NCI-H2029 treated with DMSO at 0.1 percent for 48 hours (cell line): ENCODE measurements at places on chromosomes 12 and 14.

DNA sequence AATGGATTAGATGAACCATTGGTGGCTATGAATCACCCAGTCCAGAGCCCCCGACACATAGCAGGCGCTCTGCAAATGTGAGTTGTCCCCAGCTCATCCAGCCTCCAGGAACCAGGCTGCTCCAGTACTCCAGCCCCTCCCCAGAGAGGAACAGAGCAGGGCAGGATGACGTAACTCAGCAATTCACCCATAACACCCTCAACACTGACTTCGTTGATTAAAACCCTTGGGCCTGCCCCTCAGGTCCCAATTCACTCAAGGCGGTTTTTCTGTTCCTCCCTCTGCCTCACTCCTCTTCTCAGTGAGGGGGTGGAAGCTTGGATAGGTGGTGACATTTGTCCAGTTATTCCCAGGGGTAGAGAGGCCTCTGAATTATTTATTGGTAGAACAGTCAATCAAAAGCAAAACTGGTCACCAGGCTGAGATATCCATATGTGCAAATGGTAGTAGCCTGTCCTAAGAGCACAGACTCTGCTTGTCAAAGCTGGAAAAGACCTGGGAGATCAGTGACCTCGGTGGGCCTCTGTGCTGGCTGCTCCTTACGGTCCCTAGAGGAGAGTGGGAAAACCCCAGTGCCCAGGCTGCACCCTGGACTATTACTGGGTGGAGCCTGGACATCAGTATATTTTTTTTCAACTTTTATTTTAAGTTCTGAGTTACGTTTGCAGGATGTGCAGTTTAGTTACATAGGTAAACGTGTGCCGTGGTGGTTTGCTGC is 97.0 kb downstream of the CMKLR1 start:
- DNase-seq = no peak

DNA sequence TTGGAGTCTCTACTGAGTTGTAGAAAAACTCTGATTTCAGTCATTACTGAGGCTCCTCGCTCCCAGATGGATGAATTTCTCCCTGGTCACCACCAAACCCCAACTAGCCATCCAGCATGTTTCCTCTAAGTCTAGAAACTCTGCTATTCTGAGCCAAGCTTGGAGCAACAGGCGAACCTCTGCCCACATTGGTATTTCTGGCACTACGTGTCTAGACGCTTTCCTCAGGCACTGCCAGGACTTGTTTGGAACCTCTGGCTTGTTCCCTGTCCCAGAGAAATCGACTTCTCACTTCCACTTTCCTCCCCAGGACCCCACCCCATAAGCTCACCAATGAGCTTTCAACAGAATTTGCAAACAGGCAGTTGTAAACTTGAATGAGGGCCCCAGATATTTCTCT is 27.6 kb downstream of the WSCD2 start:
- DNase-seq = no peak

GRCh38 chr12:16606991-16607390 is 1.0 kb upstream of the LMO3 start:
- DNase-seq = no peak

GRCh38 chr14:58805605-58806409 is 168.0 kb downstream of the DACT1 start:
- DNase-seq = peak; percentile 99

- no peak for DNase-seq
Observed at GRCh38 chr12:84698576-84699333, 213.8 kb downstream of the SLC6A15 start.

DNA sequence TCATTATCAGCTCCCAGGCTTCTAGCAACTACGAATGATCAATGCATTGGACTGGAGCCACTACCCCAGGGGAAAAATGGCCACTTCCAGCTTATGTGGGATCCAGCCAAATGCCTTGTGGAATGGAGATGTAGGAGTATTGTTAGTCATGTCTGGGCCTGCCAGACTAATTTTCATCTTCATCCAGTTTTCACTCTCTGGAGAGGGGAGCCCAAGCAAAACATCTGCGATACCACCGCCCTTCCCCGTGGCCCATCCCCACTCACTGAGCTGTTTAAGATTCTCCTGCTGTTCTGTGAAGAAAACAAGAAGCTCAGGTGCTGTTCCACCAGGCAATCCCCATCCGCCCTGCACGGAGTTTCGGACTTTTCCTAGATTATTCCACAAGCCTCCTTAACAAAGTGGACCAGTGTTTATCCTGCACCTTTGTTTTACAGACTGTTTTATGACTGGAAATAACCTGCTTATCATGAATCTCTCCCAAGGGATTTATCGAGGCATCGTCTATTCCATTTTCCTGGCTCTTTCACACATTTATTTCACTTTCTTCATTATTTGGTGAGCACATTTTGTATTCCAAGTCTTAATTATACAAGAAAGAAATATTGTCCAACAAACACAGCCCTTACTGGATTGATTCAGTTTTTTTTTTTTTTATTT is 35.5 kb upstream of the MAX start:
- no peak for DNase-seq

- no peak for DNase-seq
Observed at GRCh38 chr12:47776471-47777143, 3.6 kb downstream of the SLC48A1 start.

DNA sequence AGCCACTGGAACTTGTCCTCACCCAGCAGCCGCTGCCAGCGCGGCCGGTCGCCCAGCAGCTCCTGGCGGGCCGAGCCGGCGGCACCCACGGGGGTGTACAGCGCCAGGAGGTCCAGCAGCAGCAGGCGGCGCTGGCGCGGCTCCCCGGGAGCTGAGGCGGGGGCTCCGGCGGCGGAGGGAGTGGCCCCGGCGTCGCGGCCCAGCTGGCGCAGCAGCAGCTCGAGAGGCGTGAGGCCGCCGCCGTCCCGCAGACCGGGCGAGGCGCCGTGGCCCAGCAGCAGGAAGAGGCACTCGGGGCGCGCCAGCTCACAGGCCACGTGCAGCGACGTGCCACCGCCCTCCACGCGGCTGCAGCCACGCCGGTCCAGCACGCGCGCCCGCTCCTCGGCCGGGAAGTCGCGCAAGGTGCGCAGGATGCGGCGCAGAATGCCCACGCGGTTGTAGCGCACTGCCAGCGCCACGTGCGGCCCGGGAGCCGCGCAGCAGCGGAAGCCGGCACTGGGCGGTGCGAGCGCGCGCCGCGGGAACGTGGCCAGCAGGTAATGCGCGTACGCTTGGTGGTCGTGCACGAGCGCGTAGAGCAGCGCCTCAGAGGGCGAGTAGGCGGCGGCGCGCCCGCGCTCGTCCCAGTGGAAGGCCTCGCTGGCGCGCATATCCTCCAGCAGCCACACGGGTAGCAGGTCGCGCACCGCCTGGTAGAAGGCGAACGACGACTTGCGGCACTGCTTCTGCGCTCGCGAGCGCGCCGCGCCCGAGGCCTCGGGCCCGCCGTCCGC is 2.3 kb downstream of the ANKRD9 start:
- DNase-seq = no peak

GRCh38 chr12:59393506-59393905 is 202.3 kb upstream of the SLC16A7 start:
- DNase-seq = no peak

GRCh38 chr14:102209224-102209966 is 69.7 kb downstream of the WDR20 start:
- no peak for DNase-seq

- DNase-seq = no peak
Observed at GRCh38 chr14:76034566-76034965, 49.0 kb downstream of the IFT43 start.

GRCh38 chr14:86003998-86004397 is 474.1 kb downstream of the FLRT2 start:
- no peak for DNase-seq

- no peak for DNase-seq
Observed at GRCh38 chr12:106021516-106021915, 117.2 kb downstream of the NUAK1 start.

- no peak for DNase-seq
Observed at GRCh38 chr14:72619881-72620280, 274.0 kb downstream of the DPF3 start.
